ENCODE measurements at places on chromosomes 3 and 15.

GRCh38 chr15:77518458-77518857 is 97.8 kb downstream of the HMG20A start:
- no peak for DNase-seq

GRCh38 chr15:78739996-78740903 is 71.0 kb downstream of the ADAMTS7 start:
- peak; percentile 43 for DNase-seq

GRCh38 chr3:87780811-87781210 is 278.0 kb downstream of the CGGBP1 start:
- DNase-seq: no peak

- no peak for DNase-seq
Measured at GRCh38 chr3:44974416-44974815, 1.6 kb downstream of the ZDHHC3 start.

GRCh38 chr3:59714066-59714465 is 664.2 kb upstream of the CFAP20DC start:
- DNase-seq: no peak

DNA sequence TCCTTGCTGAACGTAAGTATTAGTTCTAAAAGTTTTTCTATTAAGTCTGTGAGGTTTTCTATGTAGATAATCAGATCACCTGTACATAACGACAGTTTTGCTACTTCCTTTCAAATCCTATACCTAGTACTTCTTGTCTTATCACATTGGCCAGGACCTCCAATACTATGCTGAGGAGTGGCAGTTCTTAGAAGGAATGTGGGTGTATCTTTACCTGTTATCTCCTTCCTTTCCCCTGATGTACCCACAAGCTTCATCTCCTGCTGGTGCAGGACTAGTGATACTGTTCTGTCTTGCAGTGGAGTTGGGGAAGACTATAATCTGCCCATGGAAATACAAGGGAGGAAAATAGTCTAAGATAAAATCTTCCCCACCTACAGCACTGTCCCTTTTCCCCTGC is 16.8 kb upstream of the CA12 start:
- DNase-seq: no peak

GRCh38 chr3:172218350-172219323 is 179.3 kb downstream of the FNDC3B start:
- peak; percentile 64 for DNase-seq

GRCh38 chr15:77533578-77534430 is 98.9 kb downstream of the LINGO1 start:
- DNase-seq: no peak

DNA sequence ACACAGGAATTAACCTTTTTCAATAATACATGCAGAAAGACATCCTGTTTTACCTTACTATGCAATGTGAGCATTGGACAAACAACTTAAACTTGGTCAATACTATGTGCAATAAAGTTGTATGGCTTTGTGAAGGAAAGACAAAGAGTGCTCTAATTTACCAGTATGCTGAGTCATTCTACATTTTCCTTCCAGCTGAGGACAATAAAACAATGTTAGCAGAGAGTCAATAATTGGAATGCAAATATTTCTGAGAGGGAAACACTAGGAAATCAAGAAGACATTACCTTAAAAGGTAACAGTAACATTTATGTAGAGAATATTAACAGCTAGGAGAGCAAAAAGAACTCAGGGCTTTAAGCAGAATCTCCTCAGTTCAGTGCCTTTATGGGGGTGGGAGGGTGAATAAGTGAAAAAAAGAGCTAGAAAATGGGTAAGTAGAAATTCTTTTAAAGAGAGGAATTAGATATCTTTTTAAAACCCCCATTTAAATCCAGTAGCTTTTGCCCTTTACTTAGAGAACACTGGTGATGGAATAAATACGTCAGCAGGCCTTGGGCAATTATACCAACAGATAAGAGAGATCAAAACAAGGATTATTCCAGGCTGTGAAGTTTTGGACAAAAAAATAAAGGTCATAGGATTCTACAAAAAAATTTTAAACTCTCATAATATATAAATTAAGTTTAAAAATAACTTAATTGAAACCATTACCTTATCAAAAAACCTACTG is 11.6 kb upstream of the HGD start:
- DNase-seq: peak; percentile 74

- DNase-seq: peak; percentile 63
Measured at GRCh38 chr3:114827495-114827894, 319.6 kb downstream of the ZBTB20 start.

GRCh38 chr15:88482263-88482662 is 14.8 kb downstream of the MRPS11 start:
- DNase-seq: no peak

DNA sequence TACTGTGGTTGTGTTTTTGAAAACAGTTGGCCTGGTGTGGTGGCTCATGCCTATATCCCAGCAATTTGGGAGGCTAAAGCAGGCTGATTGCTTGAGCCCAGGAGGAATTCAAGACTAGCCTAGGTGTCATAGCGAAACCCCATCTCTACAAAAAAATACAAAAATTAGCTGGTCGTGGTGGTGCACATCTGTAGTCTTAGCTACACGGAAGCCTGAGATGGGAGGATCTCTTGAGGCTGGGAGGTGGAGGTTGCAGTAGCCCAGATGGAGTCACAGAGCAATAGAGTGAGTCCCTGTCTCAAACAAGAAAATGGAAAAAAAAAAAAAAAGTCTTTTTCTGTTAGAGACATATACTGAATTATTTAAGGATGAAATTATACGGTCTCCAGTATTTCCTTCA is 14.7 kb upstream of the LRRFIP2 start:
- no peak for DNase-seq

- no peak for DNase-seq
Measured at GRCh38 chr3:16761571-16761970, 123.2 kb upstream of the PLCL2 start.

DNA sequence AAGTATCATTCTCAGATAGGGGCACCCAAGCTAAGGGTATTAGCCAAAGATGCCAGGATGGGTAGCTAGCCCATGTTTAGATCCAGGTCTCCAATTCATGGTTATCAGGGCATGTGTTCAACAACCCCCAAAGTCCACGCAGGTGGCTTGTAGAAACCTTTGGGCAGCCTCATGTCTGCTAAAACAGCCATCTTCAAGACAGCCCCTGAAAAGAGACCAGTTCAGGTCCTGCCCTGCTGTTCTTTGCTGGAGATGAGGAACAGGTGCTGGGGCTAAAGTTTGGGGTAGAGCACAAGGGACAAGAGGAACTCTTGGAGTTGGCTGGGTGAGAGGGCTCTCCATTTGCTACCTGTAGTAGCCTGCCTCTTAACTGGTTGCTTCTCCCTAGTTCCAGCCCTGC is 4.6 kb downstream of the PPM1M start:
- DNase-seq: no peak

DNA sequence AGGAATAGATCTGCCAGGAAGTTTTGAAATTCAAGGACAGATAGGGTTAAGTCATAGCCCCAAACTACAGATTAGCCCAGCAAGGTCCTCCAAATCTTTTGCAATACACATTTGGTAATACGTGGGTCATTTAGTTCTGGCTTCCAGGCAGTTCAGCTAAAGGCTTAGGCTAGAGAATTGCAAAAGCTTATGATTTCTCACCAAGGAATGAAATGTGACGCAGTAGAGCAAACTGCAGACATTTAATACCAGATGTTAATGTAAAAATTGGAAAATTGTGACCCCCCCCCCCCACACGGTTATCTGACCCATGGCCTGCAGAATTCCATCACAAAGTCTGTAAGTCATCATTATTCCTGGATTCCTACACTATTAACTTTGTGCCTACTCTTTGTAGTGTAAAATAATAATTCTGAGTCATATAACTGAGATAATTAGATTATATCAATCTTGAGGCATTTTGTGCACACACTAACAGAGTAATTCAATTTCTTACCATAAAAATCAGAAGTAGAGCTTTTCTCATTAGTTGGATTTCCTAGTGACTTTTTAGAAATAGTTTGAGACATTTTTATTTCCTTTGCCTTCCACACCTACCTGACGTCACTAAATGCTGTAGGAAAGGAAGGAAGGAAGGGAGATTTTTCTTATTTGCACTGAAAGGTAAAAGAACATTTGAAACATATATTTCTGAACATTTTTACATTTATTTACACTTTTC is 235.2 kb downstream of the DTWD1 start:
- peak; percentile 100 for DNase-seq

DNA sequence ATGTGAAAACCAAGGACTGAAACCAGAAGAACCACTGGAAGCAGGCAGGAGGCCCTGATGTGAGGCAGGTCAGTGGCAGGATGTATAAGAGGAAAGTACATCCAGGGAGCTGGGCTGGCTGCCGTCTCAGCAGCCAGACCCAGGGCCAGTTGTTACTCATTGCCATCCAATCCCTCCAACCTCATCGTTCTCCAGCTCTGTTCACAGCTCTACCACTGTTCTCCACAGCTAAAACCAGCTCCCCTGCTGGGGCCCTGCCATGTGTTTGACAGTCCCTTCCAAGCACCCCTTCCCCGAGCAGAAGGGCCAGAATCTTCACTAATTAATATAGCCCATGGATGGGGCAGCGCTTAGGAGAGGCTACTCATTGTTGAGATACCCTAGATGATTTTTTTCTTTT is 206.6 kb downstream of the MECOM start:
- no peak for DNase-seq

- DNase-seq: peak; percentile 57
Measured at GRCh38 chr3:188152660-188153436, 1.1 kb upstream of the LPP start.

DNA sequence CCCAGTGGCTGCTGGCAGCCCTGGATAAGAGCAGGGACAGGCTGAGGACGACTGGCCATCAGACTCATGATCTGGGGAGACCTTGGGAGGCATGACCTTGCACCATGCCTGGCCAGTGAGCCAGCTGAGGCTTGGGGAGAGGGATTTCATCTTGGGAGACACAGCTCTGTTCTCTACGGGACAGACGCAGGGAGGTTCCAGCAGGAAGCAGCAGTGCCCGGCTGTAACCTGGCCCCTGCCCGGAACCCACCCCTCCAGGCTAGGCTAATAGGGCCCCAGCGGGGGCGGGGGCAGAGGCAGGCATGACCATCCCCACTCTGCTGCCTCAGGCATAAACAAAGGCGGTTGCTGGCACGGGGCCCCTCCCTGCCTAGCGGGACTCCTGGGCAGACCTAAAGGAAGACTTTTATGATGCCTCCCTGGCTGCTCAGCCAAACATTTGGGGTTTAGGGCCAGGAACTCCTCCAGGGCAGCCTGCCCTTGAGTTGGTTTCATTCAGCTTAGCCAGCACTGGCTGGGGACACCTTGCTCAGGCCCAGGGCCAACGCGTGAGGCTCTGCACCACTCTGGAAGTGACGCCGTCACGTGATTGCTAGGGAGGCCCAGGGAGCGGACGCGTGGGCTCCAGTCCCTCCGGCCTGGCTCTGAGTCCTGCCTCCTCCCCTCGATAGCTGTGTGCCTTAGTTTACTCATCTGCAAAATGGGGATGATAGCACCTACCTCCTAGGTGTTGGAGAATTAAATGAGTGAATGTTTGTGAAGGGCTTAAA is 27.6 kb downstream of the HDAC11 start:
- DNase-seq: peak; percentile 19

- DNase-seq: no peak
Measured at GRCh38 chr3:164352991-164353390, 725.3 kb downstream of the SI start.

GRCh38 chr3:133914839-133915600 is 19.3 kb upstream of the RAB6B start:
- DNase-seq: no peak

DNA sequence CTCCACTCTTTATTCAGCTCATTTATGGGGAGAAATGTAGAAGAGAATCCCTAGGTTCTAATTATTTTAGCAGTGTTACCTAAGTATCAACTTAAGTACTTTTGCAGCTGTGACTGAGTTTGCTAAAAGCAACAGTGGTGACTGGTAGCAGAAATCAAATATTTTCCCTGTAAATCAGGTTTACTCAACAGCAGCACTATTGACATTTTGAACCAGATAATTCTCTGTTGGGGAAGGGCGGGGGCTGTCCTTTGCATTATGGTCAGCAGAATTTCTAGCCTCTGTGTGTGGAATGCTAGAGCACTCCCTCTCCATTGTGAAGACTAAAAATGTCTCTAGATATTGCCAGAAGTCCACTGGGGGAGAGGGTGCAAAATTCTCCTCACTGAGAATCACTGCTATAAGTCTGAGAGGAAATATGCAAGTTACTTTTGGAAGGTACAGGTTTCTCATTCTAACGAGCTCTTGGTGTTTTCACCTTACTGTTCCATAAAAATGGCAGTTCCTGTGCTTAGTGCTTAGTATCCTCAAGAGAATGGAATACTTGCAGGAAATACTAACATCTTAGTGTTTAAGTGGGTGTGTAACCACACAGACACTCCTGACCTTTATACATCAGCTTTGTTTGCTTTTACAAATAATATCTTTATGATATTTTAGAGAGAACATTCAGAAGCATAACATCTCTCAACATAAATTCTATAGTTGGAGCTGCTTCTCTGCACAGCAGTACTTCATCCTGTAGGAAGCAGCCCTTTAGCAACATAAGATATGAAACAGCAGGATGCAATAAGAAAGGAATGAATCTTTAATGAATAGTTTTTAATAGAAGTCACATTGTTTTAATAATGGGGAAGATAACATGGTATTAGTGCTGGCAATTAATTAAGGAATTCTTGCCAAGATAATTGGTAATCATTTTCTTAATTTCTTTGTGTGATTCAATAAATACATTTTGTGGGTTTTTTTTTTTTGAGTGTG is 246.5 kb upstream of the GOLIM4 start:
- no peak for DNase-seq

- peak; percentile 56 for DNase-seq
Measured at GRCh38 chr15:94056314-94056713, 175.0 kb upstream of the MCTP2 start.

GRCh38 chr3:124685067-124685466 is 45.2 kb upstream of the UMPS start:
- DNase-seq: no peak

- no peak for DNase-seq
Measured at GRCh38 chr3:189058071-189058470, 113.7 kb upstream of the TPRG1 start.

DNA sequence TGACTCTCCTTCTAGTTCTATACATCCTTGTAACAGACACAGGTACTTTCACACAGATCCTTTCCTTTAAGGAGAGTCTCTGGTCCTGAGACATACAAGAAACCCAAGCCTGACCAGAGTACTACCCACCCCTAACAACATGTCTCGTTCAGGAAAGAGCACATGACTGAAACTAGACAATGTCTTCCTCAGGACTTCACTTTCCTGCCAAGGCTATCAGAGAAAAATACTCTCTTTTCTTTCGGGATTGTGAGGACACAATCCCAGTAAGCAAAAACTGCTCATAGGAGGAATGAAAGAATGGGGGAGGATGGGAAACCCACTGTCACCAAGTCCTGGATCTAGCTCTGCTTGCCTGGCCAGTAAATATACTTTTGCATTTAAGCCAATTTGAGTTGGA is 11.5 kb upstream of the ANKRD28 start:
- DNase-seq: no peak

GRCh38 chr3:141256820-141257219 is 25.2 kb downstream of the PXYLP1 start:
- DNase-seq: no peak

- no peak for DNase-seq
Measured at GRCh38 chr15:75468913-75469598, 17.6 kb upstream of the SIN3A start.

DNA sequence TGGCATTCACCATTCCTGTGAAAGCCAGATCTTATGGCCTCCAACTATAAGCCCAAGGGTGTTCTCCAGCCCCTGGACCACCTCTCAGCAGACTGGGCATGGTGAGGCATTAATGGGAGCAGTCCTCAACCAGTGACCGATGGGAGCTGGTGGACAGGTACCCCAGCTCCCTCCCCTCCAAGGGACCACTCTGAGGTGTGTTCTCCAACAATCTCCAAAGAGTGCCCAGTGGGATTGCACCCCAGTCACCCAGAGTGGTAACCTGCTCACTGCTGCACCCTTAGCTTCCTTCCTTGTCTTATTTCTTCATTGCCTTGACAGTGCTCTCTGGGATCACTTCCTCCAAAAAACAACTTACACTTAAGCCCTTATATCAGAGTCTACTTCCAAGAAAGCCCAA is 8.2 kb upstream of the ITGA11 start:
- DNase-seq: no peak

Measured in amniotic epithelial cell (primary cell).